ENCODE measurements at places on chromosomes 12 and 14.
A peak's percentile ranks its signal among the peaks of the same experiment; 100 is the strongest.

DNA sequence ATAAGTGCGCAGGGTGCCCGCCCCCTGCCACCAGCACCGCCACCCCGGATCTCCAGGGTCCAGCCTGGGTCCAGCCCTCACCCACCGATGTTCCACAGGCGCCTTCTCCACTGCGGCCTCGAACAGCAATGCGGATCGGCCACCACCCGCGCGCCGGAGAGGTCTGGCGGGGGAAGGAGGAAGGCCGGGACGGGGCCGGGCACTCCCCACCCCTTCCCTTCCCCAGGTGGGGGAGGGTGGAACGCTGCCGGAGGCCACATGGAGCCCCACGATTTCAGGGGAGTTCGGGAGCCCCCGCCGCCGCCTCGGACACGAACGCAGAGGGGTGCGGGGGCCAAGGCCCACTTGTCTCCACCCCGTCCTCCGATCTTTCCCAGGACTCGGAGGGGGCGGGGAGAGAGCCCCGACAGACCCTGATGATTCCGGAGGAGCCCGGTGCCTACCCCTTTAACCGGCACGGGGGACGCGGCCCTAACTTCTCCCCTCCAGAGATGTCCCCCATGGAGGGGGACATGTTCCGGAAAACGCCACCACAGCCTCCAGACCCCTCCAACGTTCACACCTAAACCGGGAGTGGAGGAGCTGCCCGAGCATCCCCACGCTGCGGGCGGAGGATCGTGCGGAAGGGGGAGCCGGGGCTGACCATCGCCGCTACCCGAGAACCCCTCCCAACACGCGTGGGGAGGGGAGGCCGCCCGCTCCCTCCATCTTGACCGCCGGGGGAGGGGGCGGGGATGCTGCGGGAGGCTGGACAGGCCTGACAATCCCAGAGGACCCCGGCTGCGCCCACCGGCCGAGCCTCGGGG is 1.1 kb downstream of the ATXN2 start:
- DNase-seq = peak; percentile 32

GRCh38 chr12:74547249-74547648 is 9.6 kb downstream of the ATXN7L3B start:
- no peak for DNase-seq

GRCh38 chr12:25269701-25270100 is 19.0 kb upstream of the KRAS start:
- DNase-seq = no peak

GRCh38 chr12:5873281-5873919 is 71.7 kb downstream of the ANO2 start:
- no peak for DNase-seq

DNA sequence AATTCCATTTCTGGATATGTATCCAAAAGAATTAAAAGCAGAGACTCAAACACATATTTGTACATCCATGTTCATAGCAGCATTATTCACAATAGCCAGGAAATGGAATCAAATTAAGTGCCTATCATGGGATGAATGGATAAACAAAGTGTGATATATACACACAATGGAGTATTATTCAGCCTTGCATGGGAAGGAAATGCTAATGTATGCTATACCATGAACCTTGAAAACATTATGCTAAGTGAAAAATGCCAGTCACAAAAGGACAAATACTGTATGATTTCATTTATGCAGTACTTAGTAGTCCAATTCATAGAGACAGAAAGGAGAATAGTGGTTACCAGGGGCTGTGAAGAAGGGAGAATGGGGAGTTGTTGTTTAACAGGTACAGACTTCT is 32.1 kb upstream of the CSRNP2 start:
- no peak for DNase-seq

- DNase-seq = no peak
Measured at GRCh38 chr14:94374116-94374515, 14.3 kb downstream of the SERPINA1 start.

DNA sequence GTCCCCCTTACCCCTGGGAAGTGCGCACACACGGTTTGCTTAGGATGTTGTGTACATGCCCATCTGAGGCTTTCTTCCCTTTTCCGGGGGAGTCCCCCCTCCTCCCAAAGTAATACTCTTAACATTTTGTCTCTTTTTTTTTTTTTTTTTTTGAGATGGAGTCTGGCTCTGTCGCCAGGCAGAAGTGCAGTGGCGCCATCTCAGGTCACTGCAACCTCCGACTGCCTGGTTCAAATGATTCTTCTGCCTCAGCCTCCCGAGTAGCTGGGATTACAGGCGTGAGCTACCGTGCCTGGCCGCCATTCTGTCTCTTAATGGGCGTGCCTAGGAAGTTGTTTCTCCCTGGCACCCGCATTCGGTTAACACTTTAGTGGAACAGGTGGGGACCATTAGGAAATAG is 4.5 kb upstream of the GMFB start:
- DNase-seq = no peak

GRCh38 chr12:64820593-64820992 is 3.9 kb upstream of the TBC1D30 start:
- DNase-seq = no peak

- no peak for DNase-seq
Measured at GRCh38 chr12:14942196-14942931, 4.0 kb upstream of the ERP27 start.

GRCh38 chr12:27277846-27278260 is 33.8 kb downstream of the STK38L start:
- DNase-seq = no peak

- DNase-seq = no peak
Measured at GRCh38 chr12:30012816-30013450, 229.2 kb upstream of the TMTC1 start.

DNA sequence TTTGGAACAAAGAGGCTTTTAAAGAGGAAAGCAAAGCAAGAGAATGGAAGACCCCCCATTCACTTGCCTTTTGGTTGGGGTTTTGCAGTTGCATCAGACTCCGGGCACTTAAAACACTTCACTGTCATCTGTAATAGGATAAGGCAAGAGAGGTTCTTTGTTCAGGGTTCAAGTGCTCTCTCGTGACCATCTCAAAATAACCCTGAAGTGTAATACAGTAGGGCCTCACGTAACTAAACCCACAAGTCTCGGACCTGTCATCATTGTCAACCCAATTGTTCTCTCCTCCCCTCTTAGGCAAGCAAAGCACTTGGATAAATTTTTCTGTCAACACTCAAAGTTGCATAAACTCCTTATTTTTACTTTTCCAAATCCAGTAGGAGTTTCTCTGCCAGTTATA is 26.9 kb upstream of the MYBPC1 start:
- no peak for DNase-seq

- peak; percentile 98 for DNase-seq
Measured at GRCh38 chr14:55976219-55976618, 142.0 kb upstream of the PELI2 start.

DNA sequence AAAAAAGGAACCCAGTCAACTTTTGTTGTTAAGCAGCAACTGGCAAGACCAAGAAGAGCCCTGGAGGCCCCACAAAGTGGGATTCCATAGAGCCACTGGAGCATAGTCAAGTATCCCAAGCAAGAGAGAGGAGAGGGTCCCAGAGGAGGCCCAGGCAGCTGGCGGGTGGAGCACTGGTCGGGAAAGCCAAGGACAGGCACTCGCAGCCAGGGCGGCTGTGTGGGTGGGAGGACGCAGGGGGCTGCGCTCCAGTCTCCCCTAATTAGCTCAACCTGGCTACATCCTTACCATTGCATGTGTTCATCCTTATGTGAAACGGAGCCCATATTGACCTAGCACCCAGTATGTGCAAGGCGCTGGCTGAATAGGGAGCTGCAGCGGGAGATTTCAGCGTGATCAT is 18.3 kb upstream of the ZFP36L1 start:
- DNase-seq = no peak

DNA sequence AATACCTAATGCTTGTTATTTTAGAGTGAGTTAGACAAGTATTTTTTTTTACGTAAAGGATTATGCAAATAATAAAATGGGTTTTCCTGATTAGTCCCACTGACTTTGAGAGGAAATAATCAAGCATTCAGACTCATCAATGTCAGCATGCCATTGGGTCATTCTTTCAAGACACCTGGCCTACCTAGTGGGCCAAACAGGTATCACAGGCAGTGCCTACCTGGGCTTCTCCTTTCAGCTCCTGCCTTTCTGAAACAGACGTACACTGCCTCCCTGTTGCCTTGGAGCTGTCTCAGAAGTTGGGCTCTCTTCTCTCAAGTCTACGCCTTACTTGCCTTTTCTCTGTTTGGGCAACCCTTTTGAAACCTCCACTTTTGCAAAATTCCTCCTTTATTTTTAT is 545.6 kb downstream of the SNAPC1 start:
- DNase-seq = no peak

- DNase-seq = no peak
Measured at GRCh38 chr12:47314996-47315395, 235.2 kb upstream of the AMIGO2 start.

DNA sequence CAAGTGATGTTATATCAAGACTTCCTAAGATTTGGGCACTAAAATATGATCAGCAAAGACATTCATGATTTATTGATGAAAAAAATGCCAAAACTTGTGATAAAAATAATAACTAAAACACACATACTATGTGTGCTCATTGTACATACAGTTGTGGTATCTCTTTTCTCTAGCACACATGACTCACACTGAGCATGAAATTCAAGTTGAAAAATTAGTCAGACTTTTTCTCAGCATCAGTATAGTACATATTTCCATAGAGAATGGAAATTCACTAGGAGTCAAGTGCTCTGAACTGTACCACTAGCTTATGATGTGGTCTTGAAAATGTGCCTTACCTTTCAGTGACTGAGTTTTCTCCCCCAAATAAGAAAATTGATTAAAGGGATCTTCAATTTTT is 471.8 kb upstream of the FLRT2 start:
- DNase-seq = no peak

DNA sequence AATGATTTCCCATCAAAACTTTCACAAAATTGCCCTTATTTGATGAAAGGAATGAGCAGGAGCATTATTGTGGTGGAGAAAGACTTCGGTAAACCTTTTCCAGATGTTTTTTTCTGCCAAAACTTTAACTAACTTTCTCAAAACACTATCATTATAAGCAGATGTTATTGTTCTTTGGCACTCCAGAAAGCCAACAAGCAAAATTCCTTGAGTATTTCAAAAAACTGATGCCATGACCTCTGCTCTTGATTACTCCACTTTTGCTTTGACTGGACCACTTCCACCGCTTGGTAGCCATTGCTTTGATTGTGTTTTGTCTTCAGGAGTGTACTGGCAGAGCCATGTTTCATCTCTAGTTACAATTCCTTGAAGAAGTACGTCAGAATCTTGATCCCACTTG is 29.7 kb upstream of the RAB21 start:
- no peak for DNase-seq

- DNase-seq = no peak
Measured at GRCh38 chr14:67952786-67953185, 133.2 kb downstream of the RAD51B start.

DNA sequence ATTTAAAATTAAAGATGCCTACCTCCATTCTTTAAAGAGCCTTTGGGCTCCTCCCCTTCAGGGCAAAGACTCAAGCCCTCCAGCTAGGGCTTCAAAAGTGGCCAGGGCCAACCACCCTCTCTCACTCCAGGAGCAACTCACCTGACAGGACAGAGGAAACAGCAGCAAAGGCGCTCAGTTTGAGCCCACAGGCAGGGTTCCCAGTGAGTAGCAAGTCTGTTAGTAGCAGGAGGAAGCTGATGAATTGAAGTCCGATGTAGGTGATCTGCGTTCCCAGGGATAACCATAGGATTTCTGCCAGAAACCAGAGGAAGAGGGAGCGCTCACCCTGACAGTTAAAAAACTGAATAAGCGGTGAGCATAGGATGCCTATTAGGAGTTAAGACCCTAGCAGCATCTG is 15.7 kb downstream of the GSG1 start:
- DNase-seq = no peak

DNA sequence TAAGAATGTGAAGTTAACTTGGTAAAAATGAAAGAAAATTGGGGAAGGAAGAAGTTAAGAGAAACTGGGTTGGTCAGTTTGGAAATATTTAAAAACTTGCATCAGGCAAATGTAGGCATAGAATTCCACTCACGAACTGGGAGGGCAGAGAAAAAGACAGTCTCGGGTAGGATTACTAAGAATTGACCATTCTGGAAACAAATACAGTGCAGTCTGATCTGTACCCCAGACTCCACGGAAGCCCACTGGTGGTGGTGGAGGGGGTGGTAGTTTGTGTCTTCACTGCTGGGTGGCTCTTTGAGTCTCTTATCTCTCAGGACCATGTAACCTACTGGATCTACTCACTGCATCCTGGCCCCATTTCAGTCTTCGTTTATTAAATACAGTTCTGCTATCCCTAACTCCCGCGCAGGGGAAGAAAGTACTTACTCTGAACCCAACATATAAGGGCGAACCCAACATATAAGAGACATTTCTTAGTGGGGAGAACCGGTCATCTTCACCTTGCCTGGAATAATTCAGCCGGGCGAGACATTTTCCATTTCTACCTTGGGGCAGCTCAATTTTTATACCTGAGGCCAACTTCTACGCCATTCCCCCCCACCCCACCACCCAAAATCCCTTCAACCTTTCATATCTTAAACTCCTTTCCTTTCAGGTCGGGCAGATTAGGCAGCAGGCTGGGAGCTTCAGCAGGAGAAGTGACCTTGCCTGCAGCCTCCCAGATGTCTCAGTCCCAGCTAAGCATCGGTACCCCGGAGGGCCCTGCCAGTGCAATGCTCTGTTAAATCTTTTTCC is 1.7 kb downstream of the SLC2A3 start:
- no peak for DNase-seq

- no peak for DNase-seq
Measured at GRCh38 chr12:51972849-51973273, 21.4 kb downstream of the ACVR1B start.

DNA sequence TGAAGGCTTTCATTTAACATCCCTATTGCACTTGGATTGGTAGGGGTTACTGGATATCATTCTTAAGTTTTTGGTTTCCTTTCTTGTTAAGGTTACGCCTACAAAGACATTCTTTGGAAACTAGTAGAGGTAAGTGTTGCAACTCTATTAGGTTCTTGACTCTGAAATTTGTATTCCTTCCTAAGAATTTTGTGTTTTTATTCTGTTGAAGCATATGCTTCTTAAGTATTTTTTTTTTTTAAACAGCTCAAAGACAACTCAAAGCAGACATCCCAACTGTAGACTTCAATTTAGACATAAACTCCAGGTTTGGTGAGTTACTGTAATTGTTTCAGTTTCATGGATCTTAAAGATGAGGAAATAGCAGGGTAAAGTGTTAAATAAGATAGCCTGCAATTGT is 1.1 kb upstream of the RBMS2 start:
- no peak for DNase-seq

- DNase-seq = no peak
Measured at GRCh38 chr14:105198588-105198987, 17.5 kb upstream of the NUDT14 start.

DNA sequence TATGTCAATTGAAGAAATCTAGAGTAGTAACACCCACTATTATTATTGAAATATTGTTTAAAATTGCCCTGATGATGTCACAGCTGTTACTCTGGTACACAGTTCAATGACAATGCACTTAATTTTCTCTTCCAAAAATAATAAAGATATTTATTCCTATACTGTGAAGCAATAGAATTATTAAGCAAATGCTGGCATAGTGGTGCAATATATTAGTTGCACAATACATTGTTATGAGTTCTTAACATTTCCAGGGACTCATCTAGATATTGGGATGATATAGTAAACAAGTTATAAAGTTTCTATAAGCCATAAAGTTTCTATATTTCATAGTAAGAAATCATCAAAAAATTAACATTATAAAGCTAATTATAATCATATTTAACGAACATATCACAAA is 897.8 kb downstream of the LRFN5 start:
- no peak for DNase-seq

Measured in NCI-H526 (cell line).